ENCODE measurements at places on chromosomes 6 and 20.

GRCh38 chr20:31910071-31910803 is 39.8 kb downstream of the TTLL9 start:
- DNase-seq = no peak

- no peak for DNase-seq
Measured at GRCh38 chr20:1816384-1817381, 78.5 kb upstream of the SIRPA start.

DNA sequence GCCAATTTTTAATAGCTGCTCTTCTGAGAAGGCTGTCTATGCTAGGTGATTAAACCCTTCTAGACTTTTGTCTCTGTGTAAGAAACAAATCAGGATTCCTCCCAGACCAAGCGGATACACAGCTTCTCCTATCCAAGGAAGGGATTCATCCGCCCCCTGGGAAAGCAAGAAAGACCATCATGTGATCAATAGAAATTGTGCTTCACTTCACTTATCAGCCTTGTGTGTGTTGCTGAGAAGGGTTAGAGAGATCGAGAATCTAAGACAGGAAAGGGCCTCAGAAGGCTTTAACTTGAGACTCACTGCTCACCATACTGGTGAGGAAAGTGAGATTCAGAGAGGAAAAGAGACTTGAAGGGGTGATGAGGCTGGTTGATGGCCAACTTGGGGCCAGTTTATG is 1.5 kb downstream of the ABCC10 start:
- DNase-seq = no peak

DNA sequence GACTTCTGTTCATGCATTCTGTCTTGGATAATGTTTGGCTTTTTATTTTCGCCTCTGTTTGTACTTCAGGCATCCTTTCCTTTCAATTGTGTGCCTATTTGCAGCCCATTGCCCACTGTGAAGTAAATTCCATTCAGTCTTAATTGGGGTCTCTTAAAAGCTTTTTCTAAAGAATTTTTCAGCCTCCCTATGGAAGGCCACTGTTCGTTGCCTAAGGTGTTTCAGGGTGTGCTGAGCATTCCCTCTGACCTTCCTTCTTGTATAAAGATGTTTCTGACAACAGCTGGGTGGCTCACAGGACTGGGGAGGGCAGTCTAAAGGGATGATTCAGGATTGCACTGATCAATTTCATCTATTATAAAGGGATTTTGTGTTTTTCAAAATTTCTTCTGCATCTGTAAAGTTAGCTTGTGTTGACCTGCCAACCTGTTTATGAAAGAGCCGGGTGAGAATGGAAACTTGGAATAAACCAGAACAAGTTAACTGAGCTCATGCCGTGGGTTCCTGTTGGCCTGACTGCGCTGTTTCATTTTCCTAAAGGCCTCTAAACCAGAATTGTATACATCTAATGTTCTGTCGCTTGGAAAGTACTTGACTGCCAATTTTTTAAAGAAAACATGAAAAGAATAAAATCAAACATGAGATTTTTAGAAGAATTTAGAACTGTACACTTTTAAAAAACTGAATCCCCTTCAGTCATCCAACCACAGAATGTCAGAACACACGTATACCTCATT is 14.3 kb downstream of the PHACTR2 start:
- DNase-seq = no peak

- DNase-seq = no peak
Measured at GRCh38 chr6:155595284-155595683, 139.6 kb upstream of the NOX3 start.

Data from inflammatory macrophage (primary cell).